Neural crest cell (in vitro differentiated cells): ENCODE measurements at places on chromosomes 11 and 22. TPM values are rescaled to one million over a fixed set of nuclear protein-coding genes. Genes with fewer than 3 reads are reported as not detected.

RNASEH2C gene
- total RNA-seq: 69.4 and 72.1 TPM in 2 replicates

TLCD5 gene
- total RNA-seq: 16.7 and 16.8 TPM in 2 replicates

DNA sequence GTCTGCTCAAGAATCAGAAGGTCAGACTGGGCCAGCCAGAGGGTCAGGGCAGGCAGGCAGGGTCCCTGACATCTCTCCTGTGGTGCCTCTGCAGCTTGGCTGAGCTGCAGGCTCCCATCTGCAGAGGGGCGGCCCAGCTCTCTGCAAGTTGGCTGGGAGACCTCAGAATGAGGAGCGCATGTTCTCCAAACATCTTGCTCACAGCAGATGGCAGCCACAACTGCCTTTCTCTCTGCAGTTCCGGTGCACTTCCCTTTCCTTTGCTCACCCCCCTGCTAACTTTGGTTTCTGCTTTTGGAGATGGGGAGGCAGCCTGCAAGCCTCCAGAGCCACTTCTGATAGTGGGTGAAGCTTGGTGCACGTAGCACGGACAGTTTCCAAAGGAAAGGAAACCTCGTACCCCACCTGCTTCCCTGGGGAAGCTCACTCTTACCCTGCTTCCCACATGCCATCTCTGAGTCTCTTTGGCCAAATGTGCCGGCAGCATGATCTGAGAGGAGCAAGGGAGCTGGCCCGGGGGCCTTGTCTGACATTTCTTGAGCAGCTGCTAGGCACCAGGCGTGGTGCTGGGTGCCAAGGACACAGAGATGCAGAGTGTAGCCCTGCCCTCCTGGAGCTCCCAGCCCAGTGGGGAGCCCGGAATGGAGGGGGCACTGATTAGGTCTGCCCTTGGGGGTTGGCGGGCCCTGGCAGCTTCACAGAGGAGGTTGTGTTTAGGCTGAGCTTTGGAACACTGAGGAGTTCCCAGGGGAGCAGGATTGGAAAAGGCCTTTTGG is 18.2 kb downstream of the DAGLA start:
- no peak for DNase-seq

GRCh38 chr11:575313-575995 is 816 bp upstream of the PHRF1 start:
- no peak for DNase-seq

- no peak for DNase-seq
Measured at GRCh38 chr11:94664346-94664745, 97.2 kb downstream of the PIWIL4 start.

DNA sequence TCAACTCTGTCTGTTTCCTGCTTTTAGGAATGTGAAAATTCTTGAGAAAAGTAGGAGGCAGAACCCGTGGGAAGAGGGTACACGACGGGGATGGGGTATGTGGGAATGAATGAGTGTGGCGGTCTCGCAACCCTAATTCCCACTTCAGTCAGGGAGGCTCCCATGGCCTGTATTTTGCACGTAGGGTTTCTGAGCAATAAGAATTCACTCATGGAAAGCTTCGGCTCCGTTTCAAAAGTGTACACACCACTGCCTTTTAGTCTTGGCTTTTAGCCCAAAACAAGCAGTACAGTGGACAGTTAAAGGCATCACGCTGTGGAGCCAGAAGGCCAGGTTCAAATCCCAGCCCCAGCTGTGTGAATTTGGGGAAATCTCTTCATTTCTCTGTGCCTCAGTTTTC is 116.7 kb downstream of the MN1 start:
- no peak for DNase-seq
